HuH-7 (cell line): ENCODE measurements at places on chromosomes 6 and 20.

DNA sequence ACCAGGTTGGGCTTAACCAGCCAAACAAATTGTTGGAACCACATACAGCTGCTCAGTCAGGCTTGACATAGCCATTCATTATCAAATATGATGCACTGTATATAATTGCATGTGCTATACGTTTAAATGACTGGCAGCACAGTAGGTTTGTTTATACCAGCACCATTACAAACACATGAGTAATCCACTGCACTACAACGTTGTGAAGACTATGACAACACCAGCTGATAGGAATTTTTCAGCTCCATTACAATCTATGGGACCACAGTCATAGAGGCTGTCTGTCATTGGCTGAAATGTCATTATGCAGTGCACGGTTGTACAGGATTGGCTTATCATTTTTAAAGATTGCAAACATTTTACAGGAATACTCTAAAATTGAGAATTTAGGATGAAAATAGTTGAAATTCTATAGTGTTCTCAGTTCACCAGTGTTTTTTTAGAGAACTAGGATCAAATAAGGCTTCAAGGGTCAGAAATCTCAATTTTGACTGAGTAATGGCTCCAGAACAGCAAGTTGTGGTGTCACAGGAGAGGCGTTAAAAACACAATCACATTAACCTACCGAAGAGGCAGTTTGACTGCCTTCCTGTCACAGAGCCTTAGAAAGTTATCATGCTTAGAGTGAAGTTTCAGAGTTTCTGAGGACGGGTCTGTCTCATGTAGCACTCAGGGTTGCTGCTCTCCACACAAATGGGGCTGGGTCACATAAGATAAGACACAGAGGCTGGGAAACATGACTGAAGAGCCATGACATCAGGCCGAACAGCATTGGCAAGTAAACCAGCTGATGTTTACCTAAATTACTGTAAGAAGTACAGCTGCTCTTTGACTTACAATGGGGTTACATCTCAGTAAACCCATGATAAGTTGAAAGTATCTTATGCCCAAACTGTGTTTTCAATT lies 60.7 kb upstream of the SMLR1 start:
- no peak for DNase-seq

GRCh38 chr20:11080781-11081377 lies 407.1 kb upstream of the JAG1 start:
- DNase-seq: no peak

GRCh38 chr6:25454136-25454535 lies 175.0 kb downstream of the CARMIL1 start:
- DNase-seq: no peak

DNA sequence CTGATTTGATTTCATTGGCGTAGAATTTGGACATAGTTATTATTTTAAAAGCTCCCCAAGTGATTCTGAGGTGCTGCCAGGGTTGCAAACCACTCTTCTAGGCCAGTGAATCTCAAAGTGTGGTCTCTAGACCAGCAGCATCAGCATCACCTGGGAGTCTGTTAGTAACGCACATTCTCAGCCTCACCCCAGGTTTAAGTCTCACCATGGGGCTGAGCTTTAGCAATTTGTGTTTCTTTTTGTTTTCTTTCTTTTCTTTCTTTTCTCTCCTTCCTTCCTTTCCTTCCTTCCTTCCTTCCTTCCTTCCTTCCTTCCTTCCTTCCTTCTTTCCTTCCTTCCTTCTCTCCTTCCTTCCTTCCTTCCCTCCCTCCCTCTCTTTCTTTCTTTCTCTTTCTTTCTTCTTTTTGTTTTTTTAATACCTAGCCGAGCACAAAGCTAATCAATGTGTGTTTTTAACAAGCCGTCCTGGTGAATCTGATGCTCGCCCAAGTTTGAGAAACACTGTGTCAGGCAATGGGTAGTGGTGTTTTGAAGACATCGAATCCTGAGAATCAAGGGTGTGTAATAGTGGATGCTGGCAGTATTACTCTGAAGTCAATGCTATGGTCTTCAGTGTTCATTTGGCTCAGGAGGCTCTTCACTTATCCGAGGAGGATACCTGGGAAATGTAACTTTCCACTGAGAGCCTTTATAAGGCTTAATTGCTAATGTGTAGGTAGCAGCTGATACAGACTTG lies 104.9 kb downstream of the SLX4IP start:
- no peak for DNase-seq

- DNase-seq: no peak
Measured at GRCh38 chr6:31103136-31103535, 9.2 kb downstream of the C6orf15 start.

GRCh38 chr6:155520078-155520477 lies 64.4 kb upstream of the NOX3 start:
- DNase-seq: no peak

DNA sequence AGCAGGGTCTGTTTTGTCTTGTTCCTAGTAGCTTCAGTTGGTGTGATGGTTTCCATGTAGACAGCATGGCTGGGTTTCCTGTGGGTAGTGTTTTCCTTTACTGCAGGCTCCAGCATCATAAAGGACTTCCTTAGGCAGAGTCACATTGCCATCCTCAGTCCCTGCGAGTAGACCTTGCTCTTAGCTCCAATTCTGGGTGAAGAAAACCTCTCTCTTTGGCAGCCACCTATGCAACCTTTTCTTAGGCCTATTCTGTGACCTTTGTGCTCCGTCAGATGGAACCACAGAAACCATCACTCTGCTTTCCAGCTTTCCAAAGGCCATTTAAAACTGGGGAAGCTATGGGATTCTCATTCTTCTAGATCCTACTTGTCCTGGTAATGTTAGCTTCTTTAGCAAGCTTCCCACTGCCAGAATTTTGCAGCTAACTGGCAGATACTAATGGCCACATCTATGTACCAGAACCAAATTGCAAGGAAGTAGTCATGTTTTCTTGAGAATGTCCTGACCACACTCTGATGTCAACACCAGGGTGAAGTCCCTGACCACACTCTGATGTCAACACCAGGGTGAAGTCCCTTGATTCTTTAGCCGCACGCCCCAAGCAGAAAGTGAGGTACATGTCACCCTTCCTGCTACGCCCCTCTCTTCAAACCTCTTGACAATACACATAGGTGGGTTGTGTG lies 646.6 kb upstream of the HS3ST5 start:
- DNase-seq: no peak

- DNase-seq: no peak
Measured at GRCh38 chr6:80289727-80290126, 183.3 kb downstream of the BCKDHB start.

- no peak for DNase-seq
Measured at GRCh38 chr6:106502559-106502958, 126.7 kb downstream of the RTN4IP1 start.

DNA sequence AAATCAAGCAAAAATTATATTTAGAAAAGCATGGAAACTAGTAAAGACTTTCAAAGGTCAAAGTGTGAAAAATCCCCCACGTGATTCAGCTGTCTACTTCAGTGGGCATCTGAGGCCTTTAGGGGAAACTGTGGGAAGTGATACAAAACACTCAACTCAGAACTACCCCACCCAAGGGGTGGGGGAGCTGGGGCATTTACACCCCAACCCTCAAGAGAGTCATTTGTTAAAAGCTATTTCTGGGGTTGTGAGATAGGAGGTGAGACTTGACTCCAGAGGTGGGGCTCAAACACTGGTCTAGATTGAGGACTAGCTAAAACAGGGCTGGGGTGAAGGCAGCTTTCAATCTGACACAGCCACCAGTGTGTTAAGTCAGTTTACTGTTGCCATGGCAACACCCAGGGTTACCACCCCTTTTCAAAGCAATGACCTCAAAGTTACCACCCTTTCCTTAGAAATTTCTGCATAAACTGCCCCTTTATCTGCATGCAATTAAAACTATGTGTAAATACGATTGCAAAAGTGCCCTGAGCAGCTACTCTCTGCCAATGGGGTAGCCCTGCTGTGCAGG lies 9.9 kb upstream of the GTSF1L start:
- DNase-seq: no peak

DNA sequence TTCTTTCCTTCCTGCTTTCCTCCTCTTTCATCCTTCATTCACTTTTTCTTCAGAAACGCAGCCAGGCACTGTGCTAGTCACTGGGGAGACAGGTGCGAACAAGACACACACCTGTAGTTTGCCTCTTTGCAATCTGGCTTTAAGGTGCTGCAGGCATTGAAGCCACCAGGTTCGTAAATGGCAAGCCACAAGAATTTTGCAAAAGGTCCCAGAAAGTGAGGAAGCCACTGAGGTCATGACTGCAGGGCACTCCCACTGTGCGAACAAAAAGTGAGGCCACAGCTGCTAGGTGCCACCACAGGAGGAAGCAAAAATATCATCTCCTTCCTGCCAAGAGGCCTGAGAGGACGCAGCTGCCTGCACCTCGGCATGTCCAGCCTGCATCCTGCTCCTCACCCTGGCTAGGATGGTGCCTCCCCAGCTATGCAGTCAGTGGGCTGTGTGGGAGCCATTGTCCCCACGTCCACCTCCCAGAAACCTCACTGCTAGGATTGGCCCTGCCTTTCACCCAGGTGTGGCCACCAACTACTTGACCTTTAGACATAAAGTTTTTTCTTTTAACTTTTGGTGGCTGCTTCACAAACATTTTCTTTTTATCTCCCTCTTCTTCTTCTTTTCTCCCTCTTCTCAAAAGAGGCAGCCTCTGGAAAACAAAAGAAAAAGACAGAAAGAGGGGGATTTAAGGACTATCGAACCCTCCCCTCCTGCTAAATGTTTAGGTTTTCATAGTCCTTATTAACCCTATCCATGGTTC lies 230.8 kb downstream of the BCAS1 start:
- no peak for DNase-seq

DNA sequence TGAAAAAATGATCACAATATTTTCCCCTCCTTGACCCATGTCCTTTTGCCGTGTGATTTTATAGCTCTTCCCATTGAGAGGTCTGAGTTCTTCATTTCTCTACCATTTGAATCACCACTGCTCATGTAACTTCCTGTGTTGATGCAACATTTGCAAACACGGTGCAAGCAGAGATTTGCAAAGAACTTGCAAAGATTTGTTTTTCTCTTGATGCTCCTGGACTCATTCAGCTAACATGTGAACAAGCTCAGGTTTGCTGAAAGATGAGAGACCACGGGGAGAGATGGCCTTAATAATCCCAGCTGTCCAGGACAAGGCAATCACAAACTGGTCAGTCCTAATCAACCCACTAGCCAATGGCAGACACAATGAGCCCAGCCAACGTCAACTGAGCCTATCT lies 8.6 kb downstream of the VNN2 start:
- no peak for DNase-seq

GRCh38 chr6:14798594-14798982 lies 447.3 kb upstream of the JARID2 start:
- no peak for DNase-seq

- DNase-seq: no peak
Measured at GRCh38 chr6:37543361-37543760, 43.7 kb upstream of the CCDC167 start.

DNA sequence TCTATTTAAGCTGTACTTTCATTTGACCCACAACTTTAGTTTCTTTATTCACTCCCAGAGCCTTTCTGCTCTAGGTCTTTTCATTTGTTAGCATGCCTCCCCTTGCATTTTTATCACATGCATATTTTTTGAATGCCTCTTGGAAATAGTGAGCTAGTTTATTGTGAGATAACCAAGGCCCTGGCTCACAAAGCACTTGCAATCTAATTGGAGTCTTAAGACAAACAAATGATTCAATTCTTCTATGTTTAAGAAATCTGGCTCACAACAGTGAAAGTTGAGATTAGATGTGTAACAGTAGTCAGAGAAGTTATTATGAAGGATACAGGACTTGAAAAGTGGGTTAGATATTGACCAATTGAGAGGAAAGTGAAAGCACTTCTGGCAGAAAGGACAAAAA lies 173.4 kb downstream of the MOXD1 start:
- no peak for DNase-seq

- no peak for DNase-seq
Measured at GRCh38 chr6:127182501-127182900, 64.0 kb downstream of the RSPO3 start.

DNA sequence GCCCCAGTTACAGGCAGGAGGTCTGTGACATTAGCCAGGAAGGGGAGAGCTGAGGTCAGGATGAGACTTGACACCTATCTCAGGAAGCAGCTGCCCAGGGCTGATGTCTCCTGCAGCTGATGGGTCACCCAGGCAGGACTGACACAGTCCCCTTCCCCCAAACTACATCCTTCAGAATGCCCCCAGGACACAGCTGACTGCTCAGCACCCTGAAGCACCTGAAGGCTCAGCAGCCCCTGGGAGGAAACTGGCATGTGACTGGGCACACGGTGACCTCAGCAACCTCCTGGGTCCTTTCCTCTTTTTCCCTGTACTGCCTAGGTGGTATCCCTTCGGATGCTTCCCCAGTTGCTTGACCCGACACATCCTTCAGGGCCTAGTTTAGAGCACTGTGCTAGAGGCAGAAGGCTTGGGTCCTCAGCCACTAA lies 1.9 kb downstream of the SDC4 start:
- no peak for DNase-seq

DNA sequence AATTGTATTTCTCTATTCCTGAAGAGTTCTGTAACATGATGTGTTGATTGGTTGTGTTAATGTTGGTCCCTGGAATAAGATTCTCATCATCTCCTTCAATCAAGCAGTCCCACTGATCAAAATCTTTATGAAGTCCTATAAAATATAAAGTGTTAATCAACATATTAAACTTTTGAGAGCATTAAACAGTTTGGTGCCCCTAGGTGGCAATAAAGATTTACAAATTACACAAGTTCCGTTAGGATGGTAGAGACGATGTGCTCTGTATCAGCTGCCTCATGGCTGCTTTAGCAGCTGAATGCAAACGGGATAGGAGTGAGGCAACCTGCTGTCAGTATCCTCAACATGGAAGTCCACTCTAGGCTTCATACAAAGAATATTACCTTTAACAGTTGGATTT lies 16.9 kb downstream of the TDRD6 start:
- no peak for DNase-seq

DNA sequence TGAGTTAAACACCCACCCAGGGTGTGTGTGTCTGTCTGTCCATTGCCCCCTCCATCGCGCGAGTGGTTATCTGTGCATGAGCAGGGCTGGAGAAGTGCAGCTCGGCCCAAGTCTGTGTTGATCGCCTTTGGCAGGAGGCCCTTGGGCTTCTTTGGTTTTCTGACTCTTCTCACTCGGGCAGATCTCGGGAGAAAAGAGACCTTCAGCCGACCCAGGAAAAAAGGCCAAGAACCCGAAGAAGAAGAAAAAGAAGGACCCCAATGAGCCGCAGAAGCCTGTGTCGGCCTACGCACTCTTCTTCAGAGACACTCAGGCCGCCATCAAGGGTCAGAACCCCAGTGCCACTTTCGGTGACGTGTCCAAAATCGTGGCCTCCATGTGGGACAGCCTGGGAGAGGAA lies 132.9 kb downstream of the JPH2 start:
- no peak for DNase-seq

- no peak for DNase-seq
Measured at GRCh38 chr6:146602526-146602925, 3.8 kb downstream of the ADGB start.

DNA sequence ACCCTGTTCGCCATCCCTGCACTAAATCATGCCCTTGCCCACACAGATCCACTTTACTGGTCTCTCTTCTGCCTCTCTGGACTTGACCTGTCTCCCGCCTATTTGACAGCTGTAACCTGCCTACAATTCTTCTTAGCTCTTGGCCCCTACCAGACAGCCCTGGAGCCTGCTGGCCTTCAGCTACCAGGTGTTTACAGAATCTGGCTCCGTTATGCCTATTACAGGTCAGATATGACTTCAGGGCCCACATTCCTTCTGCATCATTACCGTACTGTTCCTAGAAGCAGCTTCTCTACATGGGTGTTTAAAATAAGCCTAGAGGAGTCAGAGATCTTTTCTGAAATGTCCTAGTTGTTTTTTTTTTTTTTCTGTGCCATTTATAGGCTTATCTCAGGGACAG lies 45.4 kb upstream of the CCN6 start:
- DNase-seq: no peak

GRCh38 chr6:34056305-34057108 lies 89.4 kb downstream of the GRM4 start:
- no peak for DNase-seq

- DNase-seq: no peak
Measured at GRCh38 chr6:12173661-12174060, 116.5 kb upstream of the EDN1 start.
